M059J (cell line): ENCODE measurements at places on chromosomes 16 and 17.

- peak; percentile 72 for DNase-seq
Measured at GRCh38 chr16:53952215-53953208, 248.6 kb downstream of the FTO start.

DNA sequence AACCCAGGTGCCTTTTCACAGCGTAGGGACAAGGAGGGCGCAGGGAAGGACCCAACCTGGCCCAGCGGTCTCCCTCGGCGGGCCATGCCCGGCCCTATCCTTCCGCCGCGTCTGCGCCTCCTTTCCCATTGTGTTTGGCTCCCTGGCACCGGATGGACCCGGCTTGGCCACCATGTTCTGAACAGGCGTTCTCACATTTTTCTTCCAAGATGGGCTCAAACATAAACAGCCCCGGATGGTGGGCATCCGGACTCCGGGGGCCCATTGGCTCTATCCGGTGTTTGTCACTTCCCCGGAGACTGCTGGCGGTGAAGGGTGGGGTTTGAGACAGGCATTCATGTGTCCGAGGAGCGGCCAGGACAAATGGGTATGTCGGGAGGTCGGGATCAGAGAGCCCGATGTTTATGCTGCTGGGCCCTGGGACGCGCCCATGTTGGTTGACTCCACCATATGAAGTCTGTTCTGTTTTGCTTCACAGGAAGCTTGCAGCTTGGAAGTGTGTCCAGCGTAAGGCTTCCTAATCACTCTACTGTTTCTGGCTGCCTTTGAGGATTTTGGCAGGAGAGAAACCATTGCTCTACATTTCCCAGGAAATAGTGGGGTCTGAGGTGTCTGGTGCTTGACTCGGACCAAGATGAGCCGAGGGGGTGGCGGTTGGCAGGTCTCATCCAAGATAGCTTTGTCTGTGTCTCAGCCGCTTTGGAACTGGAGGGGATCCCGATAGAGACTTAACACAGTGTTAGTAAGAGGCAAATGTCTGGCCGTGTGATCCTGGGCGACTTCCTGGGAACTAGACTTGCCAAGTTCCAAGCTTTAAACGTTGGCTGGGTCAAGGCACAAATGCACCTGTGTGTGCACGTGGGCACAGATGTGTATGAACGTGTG is 188.3 kb downstream of the IRF8 start:
- no peak for DNase-seq

GRCh38 chr16:84892097-84892496 is 72.3 kb downstream of the CRISPLD2 start:
- no peak for DNase-seq

DNA sequence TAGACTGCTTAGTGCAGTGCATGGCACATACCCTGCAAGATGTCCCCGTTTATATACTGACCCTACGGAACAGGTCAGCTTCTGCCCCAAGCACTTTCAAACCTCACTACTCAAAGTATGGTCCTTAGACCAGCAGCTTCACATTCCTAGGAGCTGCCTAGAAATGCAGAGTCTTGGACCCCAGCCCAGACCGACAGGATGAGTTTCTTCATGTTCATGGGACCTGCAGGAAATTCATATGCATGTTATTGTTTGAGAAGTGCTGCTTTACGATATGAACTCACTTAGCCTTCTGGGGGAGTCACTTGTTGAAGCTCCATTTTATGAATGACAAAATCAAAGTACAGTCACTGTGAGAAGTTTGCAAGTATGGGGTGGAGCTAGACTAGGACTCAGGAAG is 82.6 kb downstream of the DYNLRB2 start:
- peak; percentile 64 for DNase-seq

GRCh38 chr17:51088287-51088686 is 32.4 kb downstream of the SPAG9 start:
- no peak for DNase-seq

DNA sequence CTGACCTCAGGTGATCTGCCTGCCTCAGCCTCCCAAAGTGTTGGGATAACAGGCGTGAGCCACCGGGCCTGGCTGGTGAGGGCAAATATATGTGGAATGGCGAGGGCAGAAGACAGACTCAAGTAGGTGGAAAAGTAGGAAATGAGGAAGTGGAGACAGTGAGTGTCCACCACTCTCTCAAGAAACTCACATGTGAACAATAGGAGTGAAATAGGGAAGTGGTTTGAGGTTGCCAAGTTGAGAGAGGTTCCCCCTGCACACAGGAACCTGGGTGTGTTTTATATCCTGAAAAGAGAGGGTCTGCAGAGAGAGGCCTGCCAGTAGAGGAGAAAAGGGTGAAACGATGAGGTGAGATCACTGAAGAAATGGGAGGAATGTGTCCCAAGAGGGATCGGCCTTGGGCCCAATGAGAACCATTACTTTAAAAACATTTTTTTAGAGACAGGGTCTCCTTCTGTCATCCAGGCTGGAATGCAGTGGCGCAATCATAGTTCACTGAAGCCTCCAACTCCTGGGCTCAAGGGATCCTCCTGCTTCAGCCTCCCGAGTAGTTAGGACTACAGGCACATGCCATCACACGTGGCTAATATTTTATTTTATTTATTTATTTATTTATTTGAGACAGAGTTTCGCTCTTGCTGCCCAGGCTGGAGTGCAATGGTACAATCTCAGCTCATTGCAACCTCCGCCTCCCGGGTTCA is 17.1 kb upstream of the CORO1A start:
- DNase-seq = no peak

DNA sequence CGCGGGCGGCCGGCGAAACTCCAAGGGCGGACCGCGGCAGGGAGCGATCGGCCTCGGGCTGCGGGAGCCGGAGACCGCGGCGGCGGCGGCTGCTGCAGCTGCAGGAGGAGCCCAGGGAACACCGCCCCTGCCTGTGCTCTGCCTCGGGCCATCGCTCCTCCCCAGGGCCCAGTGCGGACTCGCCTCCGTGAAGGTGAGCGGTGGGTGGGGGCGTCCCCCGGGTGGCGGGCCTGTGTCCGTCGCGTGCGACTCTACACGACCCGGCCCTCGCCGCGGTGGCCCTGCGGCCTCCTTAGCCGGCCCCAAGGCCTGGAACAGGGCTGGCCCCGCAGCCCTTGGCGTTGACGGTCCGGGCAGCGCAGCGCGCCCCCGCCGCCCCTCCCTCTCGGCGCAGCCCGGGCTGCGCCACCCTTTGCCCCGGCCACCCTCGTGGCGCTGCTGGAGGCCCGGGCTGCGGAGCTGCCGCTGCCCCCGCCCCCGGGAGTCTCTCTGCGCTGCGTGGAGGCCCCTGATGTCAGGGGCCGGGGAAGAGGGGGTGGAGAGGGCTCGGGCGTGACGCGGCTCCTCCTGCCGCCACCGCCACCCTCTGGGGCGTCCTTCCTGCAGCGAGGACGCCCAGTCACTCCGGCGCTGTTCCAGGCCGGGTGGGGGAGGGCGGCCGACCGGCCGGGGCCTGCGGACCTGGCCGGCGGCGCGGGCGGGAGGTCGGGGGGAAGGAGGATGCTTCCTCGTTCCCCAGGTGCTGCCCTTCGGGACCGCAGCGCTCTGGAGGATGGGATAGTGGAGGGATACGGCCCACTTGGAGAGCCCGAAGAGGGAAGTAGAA is 485 bp downstream of the DYNLL2 start:
- DNase-seq = peak; percentile 60

- no peak for DNase-seq
Measured at GRCh38 chr17:49513641-49514040, 18.5 kb downstream of the NGFR start.
